ENCODE measurements at places on chromosomes 2 and 18. TPM values are rescaled to one million over a fixed set of nuclear protein-coding genes. Genes with fewer than 3 reads are reported as not detected.

Gene IL1RN
- 35.2 TPM for total RNA-seq

Gene DYNAP
- total RNA-seq: not detected

Gene USP40
- total RNA-seq: 38.8 TPM

Gene GTF2A1L
- 0.58 TPM for total RNA-seq

Gene ZNF804A
- total RNA-seq: 0.06 TPM

Gene CREG2
- total RNA-seq: not detected

Gene LYPD6
- 0.26 TPM for total RNA-seq

Gene ALPP
- not detected for total RNA-seq

Gene MAP3K20
- total RNA-seq: 17.5 TPM

Gene SULT1C2
- total RNA-seq: 2.0 TPM

Gene IL1R1
- 42.8 TPM for total RNA-seq

Gene NYAP2
- total RNA-seq: not detected

Gene COL3A1
- 97.0 TPM for total RNA-seq

Gene SDC1
- 369 TPM for total RNA-seq

Gene POTEC
- not detected for total RNA-seq

Gene TUBB8B
- total RNA-seq: not detected

Gene TXNDC2
- total RNA-seq: not detected

Gene TTC39C
- 62.0 TPM for total RNA-seq

Gene RHBDD1
- 14.7 TPM for total RNA-seq

Gene FIGLA
- not detected for total RNA-seq

Gene DSG1
- 0.62 TPM for total RNA-seq

Measured in right lobe of liver (tissue), 6 donors.